Eye (tissue), 1 donor: ENCODE measurements at places on chromosomes 5 and 9.
A peak's percentile ranks its signal among the peaks of the same experiment; 100 is the strongest.

DNA sequence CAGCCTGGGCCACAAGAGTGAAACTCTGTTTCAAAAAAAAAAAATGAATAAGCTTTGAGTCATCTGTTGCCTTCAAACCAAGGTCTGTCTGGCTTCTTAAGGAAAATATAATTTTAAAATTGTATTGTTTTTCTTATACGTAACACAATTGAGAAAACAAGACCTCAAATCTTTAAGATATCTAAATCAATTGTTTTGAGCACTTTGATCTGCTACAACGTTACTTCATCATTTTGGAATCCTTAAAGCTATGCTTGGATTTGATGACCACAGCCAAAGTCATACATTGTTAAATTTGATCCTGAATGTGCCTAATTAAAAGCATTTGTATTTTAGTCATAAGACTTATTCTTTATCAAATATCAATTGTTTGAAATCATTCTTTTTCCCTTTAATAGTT lies 37.7 kb upstream of the VCAN start:
- no peak for DNase-seq

DNA sequence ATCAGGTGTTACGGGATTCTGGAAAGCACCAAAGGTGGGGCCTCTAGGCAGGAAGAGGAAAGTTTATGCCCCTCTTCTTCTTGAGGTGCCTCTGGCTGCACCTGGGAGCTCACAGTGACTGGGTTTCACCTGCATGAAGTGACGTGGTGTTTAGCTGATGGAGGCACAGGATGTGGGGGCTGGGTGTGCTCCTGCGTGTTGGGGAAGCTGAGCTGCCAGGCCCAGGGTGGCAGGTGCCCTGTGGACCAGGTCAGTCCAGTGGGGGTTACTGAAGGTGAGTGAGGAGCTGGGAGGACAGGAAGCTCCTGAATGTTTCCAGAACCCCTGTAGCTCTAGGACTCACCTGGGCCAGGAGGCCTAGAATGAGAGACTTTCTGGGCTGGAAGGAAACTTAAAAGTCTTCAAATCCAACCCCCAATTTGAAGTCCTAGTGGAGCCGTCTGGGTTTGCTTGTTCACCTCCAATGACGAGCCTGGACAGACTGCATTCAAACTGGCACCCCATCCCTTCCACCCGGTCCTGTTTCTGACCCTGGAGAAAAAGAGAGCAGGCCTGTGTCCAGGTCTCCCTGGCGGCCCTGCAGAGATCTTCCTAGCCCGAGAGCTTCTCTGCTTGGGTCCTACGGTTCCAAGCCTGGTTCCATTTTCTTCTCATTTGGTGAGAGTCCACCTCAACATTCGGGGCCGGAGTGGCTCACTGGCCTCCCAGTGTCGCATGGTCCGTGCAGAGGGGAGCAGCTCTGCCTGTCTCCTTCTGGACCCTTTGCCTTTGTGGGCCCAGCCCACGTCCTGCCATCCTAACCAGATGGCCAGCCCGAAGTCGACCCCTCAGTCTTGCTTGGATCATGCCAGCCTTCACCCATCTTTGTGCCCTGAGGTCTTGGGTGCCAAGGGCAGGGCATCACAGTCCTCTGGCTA lies 22.3 kb downstream of the TRAF1 start:
- no peak for DNase-seq

- no peak for DNase-seq
These were observed 380.8 kb downstream of the EBF1 start for GRCh38 chr5:158718738-158719505.

GRCh38 chr9:89223396-89223977 lies 44.9 kb upstream of the SHC3 start:
- DNase-seq, result no peak

DNA sequence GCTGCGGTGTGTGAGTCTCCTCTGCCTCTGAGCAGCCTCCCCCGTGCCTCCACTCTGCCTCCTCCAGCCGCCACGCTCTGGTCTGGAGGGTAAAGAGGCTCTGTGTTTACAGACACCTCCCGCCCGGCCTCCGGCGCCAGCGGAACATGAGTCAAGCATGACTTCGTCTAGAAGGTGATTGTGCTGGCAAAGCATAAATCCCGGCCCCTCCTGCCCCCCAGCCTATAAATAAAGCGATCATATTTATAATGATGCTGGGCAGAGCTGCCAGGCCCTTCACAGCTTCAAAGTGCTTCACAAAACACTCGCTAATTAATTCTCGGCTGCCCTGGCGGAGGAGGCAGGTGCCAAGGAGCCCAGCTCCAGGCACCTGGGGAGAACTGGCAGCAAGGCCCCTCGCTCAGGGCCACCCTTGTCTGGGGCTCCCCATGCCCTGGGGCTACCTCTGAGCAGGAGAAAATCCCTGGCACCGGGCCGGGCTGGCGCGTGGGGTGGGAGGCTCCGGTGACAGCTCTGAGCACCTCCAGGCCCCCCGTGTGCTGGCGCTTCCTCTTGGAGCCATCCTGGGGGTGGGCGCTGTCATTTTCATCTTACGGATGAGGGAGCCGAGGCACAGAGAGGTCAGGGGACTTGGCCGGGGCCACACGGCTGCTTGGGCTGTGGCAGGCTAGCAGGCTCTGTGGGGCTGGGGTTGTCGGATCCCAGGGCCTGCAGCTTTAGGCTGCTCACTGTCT lies 87.8 kb downstream of the RXRA start:
- peak; percentile 45 for DNase-seq

GRCh38 chr9:122975196-122975595 lies 34.4 kb downstream of the RABGAP1 start:
- DNase-seq, result no peak

GRCh38 chr9:117135501-117136098 lies 279.3 kb downstream of the ASTN2 start:
- no peak for DNase-seq

DNA sequence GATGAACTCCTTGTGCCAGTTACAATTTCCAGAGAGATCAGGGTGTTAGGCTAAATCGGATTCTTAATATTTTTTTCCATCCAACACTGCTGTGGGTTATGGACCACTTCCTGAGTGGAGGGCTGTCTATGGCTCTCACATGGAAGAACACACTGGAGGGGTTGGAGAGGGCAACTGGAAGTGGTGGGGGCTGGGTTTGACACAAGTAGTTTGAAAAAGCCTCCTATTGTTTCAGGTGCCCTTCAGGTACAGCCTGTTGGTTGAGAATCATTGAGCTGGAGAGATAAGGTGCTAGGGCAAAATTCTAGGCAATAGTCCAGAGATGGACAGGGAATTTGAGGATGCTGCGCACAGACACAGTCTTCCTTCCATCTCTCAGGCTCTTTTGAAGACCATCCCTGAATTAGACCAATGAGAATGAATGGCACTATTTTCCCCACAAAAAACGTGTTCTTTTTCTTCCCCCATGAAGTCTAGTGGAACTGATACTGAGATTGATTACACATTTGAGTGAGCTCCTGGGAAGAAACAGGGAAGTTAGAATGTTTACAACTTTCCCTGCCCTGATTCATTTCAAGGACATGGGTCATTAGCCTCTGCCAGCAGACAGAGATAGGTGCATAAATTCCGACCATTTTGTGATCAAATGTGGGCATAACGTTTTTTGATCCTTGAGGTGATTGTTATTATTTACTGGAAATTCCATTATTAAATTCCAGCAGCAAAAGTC lies 87.7 kb downstream of the ACER2 start:
- no peak for DNase-seq

- no peak for DNase-seq
These were observed 22.9 kb upstream of the CFAP95 start for GRCh38 chr9:69797675-69798074.

- DNase-seq, result no peak
These were observed 8.5 kb downstream of the GGTA1 start for GRCh38 chr9:121491111-121491510.

DNA sequence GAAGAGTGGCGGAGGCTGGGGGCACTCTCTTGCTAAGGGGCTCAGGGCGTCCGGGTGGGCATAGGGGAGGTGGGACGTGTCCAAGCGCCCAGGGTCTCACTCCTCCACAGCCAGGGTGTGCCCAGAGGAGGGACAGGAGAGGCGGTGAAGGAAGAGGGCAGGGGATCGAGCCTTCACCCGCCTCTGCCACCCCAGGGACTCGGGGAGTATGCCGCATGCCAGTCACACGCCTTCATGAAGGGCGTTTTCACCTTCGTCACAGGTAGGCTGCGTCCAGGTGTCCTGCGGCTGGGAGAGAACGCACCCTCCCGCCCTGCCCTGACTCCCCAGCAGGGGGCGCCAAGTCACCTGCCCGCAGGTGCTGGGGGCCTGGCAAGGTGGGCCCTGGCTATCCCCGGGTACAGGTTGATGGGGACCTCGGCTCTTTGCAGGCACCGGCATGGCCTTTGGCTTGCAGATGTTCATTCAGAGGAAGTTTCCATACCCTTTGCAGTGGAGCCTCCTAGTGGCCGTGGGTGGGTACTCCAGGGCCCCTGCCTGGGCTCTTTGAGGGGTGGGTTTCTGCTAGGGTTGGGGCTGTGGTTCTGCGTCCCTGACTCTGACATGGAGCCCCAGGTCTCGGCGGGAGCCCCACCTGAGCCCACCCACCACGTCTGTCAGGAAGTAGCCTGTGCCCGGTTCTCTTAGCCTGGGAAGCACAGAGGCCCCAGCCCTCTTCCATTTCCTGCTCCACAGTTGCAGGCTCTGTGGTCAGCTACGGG lies 552 bp downstream of the TMEM141 start:
- peak; percentile 55 for DNase-seq

- no peak for DNase-seq
These were observed 46.0 kb upstream of the SRFBP1 start for GRCh38 chr5:121915765-121916164.

DNA sequence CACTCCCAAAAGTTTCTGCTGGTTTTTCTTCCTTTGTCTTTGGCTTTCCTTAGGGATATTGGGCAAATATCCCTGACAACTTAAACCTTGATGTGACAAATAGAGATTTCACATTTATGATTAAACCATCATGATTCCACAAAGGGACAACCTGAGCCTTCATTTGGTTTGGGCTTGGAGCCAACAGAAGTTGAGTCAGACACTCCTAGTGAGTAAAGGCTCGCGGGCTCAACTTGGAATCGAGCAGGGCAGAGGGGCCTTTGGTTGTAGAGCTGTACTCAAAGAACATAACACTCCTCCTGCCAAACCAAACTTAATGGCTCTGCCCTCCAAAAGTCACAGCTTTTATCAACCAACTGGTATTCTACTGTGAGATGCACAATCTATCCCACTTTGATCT lies 290.2 kb upstream of the MAP3K1 start:
- DNase-seq, result no peak

- peak; percentile 55 for DNase-seq
These were observed 104.2 kb upstream of the RAI14 start for GRCh38 chr5:34551911-34552433.

DNA sequence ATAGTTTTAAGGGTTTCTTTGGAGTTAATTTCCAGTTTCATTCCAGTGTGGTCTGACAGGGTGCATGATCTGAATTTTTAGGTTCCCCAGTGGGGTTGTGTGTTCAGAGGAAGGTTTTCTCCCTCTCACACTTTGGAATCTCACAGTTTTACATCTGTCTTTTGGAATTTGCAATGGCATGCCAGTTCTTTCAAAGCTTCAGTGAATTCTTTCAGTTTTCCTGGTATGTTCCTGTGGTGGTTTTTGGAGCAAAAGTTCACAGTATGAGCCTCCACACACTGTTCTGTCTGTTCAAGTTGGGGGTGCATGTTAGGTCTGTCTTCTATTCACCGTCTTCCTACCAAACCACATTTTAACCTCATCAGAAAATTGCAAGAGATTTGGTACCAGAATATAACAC lies 624.2 kb downstream of the KCTD16 start:
- DNase-seq, result no peak

- DNase-seq, result no peak
These were observed 88.3 kb downstream of the PIK3R1 start for GRCh38 chr5:68303754-68304420.

- peak; percentile 74 for DNase-seq
These were observed 559.0 kb upstream of the RGMB start for GRCh38 chr5:98214240-98215051.

GRCh38 chr9:11821306-11821975 lies 871.7 kb upstream of the TYRP1 start:
- DNase-seq, result peak; percentile 51

- no peak for DNase-seq
These were observed 8.1 kb downstream of the SEMA4D start for GRCh38 chr9:89489548-89490530.

DNA sequence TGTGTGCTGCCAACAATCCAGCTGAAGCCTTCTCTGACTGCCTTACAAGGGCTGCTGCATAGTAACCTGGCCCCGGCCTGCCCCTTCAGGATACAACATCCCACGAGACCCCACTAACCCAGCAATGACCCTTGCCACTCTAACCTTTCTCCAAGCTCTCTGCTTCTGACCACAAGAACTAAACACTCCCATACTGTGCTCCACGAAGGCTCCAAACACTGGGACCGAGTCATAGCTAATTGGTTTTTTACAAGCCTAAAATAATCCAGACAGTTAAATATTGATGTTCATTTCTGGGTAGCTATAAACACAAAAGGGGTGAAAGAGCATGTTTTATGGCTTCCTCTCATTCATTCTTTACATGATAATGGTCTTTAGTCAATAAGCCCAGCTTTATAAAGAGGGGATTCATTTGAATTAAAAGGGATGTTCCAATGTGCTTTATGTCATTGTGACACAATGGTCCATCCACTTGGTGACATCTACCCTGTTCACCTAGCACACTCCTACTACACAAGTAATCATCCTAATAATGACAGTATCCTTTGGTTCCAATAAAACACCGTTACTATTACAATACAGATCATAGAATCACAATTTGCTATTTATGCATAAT lies 16.2 kb upstream of the TLE4 start:
- no peak for DNase-seq

DNA sequence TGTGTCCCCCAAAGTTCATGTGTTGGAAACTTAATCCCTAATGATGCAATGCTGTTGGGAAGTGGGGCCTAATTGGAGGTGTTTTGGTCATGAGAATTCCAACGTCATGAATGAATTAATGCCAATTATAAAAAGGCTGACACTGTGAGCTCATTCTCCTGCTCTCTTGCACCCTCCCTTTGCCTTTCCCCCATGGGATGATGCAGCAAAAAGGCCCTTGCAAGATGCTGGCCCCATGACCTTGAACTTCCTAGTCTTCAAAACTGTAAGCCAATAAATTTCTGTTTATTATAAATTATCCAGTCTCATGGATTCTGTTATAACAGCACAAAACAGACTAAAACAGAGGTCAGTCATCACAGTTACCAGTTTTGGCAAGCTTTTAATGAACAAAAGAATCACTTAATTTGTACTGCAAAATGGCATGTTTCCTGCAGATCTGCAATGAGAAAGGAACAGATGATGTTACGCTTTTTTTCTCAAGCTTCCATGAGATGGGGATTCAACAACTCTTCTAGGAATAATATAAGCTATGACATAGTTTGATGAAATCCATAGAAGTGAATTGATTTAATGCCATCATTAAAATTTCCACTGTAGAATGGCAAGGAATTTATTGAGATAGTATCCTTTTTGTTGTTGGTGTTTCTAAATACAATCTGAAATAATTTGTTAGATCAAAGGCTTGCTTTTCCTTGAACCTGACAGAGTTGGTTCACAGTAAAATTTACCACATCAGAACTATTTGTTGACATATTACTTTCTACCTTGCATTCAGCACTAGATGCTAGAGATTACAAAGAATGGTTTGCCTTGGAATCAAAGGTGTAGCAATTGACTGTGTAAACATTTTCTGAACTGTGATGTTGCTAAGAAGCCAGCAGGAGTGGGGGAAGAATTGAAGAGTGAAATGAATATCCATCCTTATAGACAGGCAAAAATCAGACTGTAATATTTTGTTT lies 29.3 kb upstream of the RFK start:
- no peak for DNase-seq
